ENCODE measurements at places on chromosomes 5 and 9.

DNA sequence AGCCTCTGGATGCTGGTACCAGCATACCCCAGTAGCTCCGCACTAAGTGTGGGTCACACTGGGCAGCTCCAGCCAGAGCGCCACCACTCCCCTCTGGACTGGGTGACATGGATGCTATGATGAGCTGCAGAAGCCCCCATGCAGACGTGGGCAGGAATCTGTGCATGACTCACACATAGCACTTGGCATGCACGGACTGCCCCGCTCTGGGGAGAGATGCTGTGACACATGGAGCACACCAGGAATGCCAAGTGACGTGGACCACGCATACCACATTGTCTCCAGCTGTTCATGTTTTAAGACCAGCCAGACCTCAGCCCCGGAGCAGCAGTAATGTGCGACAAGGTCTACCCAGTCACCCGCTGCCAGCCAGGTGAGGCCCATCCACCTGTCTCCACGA, 64.1 kb downstream of the SEMA4D start:
- no peak for DNase-seq

DNA sequence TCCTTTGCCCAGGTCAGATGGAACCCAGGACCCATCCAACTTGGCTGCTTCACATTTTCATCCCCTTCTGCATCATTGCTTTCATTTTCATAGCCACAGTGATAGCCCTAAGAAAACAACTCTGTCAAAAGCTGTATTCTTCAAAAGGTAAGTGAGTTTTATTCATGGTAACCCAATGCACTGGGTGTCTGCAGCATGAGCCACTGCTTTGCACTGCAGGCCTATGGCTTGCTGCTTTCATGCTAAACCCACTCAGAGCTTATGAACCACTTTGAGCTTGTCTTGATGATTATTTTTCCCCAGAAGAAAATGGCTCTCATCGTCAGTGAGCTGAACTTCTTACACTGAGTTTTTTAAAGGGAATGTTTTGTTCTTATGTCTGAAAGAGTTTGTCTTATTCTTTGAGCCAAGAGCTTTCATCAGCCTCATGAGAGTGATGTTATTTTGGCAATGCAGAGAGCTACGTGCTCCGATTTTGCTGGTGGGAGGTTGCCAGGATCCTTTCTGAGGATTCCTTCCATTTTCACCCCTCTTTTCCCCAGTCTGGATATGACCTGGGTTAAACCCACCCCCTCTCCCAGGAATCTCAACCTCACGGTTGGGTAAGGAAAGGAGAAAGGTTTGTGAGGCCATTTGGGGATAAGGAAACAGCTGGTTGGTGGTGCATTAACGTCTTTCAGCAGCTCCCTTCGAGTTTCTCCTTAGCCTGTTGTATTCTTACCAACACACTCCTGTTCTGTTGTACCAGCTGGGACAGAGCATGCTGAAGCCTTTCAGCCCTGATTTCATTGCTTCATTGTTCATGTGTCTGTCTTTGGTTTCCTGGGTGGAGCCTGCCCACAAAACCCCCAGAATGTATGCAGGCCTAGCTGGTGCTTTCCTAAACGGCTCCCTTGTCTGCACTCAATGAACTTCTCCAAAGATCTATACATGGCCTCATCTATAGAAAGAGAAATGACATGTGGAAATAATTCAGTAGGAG, 47.6 kb downstream of the PDCD1LG2 start:
- peak; percentile 11 for DNase-seq

DNA sequence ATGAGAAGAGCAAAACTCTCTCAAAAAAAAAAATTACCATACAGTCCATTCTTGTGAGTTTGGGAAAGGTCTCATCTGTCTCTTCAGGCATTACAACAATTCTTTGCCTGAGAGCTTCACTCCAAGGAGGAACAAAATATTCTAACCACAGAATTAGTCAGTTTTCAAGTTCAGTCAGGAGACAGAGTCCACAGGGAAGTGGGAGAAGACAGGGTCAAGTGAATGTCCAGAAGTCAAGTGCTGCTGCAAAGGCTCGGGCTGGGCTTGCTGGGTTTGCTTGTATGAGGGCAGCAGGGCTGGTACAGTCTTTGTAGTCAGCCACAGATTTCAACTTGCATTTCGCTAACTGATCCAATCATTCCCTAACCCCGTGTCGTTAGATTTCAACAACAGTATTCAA, 17.6 kb upstream of the HEXB start:
- no peak for DNase-seq

- DNase-seq: no peak
Measured at GRCh38 chr5:77337686-77338085, 127.2 kb downstream of the PDE8B start.

GRCh38 chr9:99732715-99733114, 89.0 kb upstream of the NR4A3 start:
- no peak for DNase-seq

DNA sequence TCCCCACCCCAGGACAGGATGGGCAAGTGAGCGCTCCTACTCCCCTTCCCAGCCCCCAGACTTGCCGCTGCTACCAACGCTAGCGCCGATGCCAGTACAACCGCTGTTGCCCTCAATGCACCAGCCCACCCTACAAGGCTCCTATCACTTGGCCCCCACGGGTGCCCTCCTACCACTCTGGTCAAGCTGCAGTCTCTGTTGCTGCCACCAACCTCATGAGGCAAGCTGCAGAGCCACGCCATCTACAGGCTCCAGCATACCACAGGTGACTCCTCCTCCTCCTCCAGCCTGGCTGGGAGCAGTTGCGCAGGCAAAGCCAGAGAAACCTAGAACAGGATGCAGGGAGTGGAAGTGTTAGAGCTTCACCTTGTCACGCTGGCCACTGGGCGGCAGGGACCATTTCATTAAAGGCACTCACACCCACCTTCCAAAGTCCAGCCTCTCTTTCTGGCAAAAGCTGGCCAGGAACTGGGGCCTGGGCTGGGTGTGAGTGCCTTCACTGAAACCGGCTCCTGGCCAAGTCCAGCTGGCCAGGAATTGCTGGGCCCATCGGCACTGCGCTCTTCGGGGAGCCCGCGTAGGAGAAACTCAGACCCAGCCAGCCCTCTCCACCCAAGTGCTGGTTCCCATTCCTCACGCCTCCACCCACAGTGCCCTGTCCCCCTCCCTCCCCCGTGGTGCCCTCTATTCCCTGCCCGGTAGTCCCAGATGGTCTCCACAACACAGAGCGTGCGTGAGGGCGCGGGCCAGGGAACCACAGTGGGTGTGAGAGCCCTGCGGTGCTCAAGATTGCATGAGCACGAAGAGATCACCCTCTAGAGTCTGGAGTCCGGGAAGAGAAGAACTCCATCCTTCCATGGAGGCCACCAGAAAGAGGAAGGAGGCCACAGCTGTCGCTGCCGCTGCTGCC, 1.6 kb upstream of the PCAT7 start:
- no peak for DNase-seq

GRCh38 chr5:113119246-113119924, 142.8 kb downstream of the DCP2 start:
- no peak for DNase-seq

DNA sequence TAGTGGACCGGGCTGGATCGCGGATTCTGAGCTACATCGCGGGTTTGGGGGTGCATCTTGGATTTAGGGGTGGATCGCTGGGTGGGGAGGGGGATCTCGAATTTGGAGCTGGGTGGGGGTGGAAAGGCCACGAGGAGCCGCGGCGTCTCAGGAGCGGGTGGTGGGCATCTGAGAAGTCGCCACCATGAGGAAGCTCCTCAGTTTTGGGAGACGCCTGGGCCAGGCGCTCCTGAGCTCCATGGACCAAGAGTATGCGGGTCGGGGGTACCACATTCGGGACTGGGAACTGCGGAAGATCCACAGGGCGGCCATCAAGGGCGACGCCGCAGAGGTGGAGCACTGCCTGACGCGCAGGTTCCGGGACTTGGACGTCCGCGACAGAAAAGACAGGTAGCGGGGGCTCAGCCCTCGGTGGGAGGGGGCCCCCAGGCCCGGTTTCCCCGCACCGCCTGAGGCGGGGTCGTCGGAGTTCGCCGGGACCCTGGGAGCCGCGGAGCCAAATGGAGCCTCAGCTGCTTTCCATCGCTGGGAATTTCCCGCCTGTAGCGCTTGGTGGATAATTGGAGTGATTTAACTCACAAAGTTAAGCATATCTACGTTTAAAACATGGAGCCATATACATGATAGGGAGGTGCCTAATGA, 376 bp downstream of the ANKRD18B start:
- DNase-seq: no peak

- DNase-seq: no peak
Measured at GRCh38 chr9:84756171-84756570, 86.6 kb downstream of the NTRK2 start.

DNA sequence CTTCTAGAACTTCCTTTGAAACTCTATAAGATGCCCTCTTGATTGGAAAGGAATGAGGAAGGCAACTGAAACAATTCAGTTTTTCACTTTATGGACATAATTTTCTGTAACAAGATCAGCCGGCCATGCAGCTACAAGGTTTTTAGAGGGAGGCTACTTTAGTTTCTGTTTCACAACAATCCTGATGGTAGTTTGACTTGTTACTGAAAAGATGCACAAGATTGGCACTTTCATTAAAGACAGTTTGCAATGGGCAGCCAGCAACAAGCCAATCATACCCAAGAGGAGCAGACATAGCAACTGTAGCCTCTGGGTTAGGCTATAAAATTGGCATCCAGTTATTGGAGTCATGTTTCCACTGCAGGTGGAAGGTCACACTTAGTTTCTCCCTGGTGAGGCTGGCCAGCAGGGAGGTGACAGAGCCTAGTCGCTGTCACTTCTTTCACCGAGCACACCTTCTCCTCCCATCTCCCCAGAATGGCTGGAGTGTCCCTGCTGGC, 74.3 kb upstream of the TGFBR1 start:
- DNase-seq: no peak

GRCh38 chr5:142839711-142840346, 69.7 kb downstream of the ARHGAP26 start:
- no peak for DNase-seq

GRCh38 chr5:43609752-43610151, 6.8 kb downstream of the NNT start:
- DNase-seq: no peak

- no peak for DNase-seq
Measured at GRCh38 chr9:95813923-95814322, 61.6 kb upstream of the ERCC6L2 start.

DNA sequence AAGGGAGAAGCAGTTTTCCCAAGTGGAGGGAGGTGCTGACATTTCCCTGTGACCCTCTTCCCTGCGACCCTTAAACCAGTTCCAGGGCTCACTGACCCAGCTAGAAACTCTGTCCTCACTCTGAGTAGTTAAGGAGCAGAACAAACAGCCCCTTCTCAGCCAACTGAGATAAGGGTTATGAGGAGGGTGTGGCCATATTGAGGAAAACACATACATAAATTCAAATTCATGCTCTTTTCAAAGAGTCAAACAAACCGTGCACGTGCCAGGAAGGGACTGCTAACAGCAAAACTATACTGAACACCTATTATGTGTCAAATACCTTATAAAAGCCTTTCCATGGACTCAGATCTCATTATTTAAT, 4.9 kb upstream of the AKNA start:
- no peak for DNase-seq

- no peak for DNase-seq
Measured at GRCh38 chr9:132488626-132489025, 78.6 kb downstream of the CFAP77 start.

- DNase-seq: no peak
Measured at GRCh38 chr5:94125107-94125506, 383.7 kb upstream of the POU5F2 start.

GRCh38 chr9:37105234-37105633, 15.1 kb upstream of the ZCCHC7 start:
- DNase-seq: no peak

DNA sequence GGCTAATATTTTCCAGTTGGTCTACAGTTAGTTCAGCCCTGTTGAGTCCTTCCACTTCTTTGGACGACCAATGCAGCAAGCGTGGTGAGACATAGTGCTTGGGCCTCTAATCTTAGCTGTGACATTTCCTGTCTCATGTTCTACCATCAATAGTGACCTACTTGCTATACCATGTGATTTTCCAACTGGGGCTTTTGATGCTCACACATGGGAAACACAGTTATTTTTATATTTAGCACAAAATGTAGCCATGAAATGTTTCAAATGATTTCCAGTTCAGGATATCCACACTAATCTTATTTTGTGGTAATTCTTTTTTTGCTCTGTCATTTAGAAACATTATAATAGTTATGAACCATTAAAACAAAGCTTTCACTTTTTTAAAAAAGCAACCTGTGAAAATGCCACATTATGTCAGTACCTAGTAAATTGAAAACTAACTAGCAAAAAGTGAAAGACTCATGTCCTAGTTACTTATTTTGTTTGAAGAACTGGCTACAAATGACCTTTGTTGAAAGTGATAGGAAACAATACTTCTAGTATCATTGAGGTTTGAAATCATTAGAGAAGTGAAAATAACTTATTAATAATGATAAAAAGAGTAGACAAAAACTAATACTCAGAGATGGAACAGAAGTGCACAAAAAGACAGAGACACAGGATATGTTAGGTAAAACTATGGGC, 18.3 kb downstream of the MARCHF3 start:
- no peak for DNase-seq

GRCh38 chr5:172002840-172003512, 3.5 kb downstream of the FBXW11 start:
- no peak for DNase-seq

DNA sequence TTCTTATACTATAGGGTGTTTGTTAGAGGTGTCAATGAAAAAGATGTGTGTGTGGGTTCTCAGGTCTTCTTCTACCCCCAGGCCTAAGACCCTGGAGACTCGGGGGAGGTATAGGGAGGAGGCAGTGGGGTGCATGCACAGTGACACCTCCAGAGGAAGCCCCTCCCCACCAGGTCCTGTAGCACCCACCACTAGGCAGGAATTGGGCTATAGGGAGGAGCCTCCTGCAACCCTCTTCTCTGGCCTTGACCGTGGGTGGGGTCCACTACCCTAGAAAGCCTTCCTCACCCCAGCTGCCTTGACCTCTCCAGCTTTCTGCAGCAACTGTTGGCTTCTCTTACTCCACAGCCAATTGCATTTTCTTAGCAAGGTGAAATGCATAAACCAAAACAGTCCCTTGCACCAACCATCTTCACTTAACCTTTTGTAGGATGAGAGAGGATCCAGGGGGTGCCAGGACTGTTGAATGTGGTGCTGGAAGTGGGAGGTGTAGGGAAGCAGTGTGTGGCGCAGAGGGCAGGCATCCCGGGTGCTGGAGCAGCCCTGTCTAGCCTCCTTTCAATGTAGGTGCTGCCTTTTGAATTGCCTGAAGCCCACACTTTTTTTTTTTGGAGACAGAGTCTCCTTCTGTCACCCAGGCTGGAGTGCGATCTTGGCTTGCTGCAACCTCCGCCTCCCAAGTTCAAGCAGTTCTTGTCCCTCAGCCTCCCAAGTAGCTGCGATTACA, 128.5 kb downstream of the RGS3 start:
- DNase-seq: no peak

DNA sequence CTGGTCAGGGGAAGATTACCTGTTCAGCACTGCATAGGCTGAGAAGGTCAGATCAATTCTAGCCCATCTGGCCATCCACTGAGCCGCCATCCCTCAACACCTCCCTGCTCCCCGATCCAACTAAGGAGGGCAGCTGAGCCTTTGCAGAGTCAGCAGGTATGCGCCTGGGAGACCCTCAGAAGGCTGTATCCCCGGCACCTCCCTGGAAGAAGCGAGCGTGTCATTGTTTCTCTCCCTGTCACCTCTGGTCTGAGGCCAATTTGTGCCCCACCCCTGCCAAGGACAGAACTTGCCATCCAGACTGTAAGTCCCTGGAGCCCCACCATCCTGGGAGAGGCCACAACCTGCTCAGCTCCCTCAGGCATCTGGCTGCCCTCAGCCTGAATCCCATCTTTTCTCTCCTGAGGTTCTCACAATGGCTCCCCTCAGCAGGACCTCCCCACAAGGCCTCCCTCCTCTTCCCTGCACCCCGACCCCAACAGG, 2.6 kb downstream of the CLTB start:
- DNase-seq: no peak
